ENCODE measurements at places on chromosomes 3 and 15. TPM values are rescaled to one million over a fixed set of nuclear protein-coding genes. Genes with fewer than 3 reads are reported as not detected.

Gene DPPA4
- 0.16 TPM for polyA plus RNA-seq

Gene PRICKLE2
- 2.2 TPM for polyA plus RNA-seq

Gene NFKBIZ
- 7.2 TPM for polyA plus RNA-seq

Gene PLCB2
- 5.4 TPM for polyA plus RNA-seq

Gene RETNLB
- not detected for polyA plus RNA-seq

Gene HTR3E
- polyA plus RNA-seq, result not detected

Gene RBM5
- 152 TPM for polyA plus RNA-seq

Gene KNG1
- not detected for polyA plus RNA-seq

Gene SLC35G2
- polyA plus RNA-seq, result 16.9 TPM

Gene BTD
- 9.9 TPM for polyA plus RNA-seq

Gene MUC4
- 0.03 TPM for polyA plus RNA-seq

Gene FBXO40
- polyA plus RNA-seq, result 0.26 TPM

Gene MED12L
- 0.77 TPM for polyA plus RNA-seq

Gene CILP
- polyA plus RNA-seq, result 0.68 TPM

Gene GOLGA8Q
- 2.9 TPM for polyA plus RNA-seq

Gene KCNMB2
- polyA plus RNA-seq, result 8.6 TPM

Gene SLC12A6
- 3.3 TPM for polyA plus RNA-seq

Gene CHMP2B
- polyA plus RNA-seq, result 10.0 TPM

Gene SKOR1
- polyA plus RNA-seq, result not detected

Gene SI
- under 0.01 TPM for polyA plus RNA-seq

Gene CHRNB4
- 0.34 TPM for polyA plus RNA-seq

Gene FANCD2OS
- polyA plus RNA-seq, result not detected

Gene LDHAL6B
- polyA plus RNA-seq, result not detected

Gene ALG1L2
- not detected for polyA plus RNA-seq

Gene EIF3J
- 26.3 TPM for polyA plus RNA-seq

Gene HYAL1
- polyA plus RNA-seq, result 9.7 TPM

Gene A4GNT
- polyA plus RNA-seq, result not detected

Gene RGMA
- polyA plus RNA-seq, result 4.1 TPM

Gene SEMA5B
- 4.3 TPM for polyA plus RNA-seq

Gene GNAT1
- not detected for polyA plus RNA-seq

Gene RLBP1
- polyA plus RNA-seq, result 0.10 TPM

Gene KPNA1
- 123 TPM for polyA plus RNA-seq

Gene PTH1R
- polyA plus RNA-seq, result 244 TPM

Gene GP9
- polyA plus RNA-seq, result not detected

Gene SLC22A13
- not detected for polyA plus RNA-seq

Gene RBMS3
- polyA plus RNA-seq, result 8.7 TPM

Gene CCDC9B
- 5.3 TPM for polyA plus RNA-seq

Gene OSBPL10
- polyA plus RNA-seq, result 2.0 TPM
